ENCODE measurements at places on chromosomes 7 and 10.

DNA sequence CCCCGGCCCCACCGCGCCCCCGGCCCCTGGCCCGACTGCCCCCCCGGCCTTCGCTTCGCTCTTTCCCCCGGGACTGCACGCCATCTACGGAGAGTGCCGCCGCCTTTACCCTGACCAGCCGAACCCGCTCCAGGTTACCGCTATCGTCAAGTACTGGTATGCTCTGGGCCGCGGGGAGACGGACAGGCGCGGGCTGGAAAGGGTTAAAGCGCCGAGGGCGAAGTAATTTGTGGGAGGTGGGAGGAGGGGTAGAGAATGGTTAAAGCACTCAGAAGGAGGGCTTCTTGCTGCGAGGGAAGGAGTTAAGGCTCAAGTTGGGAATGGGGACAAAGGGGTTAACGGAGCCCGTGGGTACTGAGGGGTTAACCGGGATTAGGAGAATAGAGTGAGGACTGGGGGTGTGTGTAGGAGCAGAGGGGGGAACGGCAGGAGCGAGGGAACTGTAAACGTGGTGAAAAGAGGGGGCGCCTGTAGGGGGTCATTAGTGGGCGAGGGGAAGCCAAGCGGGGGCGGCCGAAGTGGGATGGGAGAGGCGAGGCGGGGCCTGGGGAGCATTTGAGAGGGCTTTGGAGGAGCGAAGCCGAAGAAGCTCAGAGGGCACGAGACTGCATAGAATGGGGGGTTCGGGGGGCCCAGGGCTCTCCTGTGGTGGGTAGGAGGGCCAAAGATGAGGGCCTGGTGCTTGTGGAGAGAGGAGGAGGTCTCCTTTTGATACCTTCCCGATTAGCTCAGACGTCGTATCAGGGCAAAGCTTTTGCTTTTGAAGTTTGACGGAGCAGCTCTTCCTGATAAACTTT is 605 bp downstream of the SUFU start:
- no peak for DNase-seq

- DNase-seq = no peak
Measured at GRCh38 chr7:142030294-142030693, 34.6 kb downstream of the MGAM start.

DNA sequence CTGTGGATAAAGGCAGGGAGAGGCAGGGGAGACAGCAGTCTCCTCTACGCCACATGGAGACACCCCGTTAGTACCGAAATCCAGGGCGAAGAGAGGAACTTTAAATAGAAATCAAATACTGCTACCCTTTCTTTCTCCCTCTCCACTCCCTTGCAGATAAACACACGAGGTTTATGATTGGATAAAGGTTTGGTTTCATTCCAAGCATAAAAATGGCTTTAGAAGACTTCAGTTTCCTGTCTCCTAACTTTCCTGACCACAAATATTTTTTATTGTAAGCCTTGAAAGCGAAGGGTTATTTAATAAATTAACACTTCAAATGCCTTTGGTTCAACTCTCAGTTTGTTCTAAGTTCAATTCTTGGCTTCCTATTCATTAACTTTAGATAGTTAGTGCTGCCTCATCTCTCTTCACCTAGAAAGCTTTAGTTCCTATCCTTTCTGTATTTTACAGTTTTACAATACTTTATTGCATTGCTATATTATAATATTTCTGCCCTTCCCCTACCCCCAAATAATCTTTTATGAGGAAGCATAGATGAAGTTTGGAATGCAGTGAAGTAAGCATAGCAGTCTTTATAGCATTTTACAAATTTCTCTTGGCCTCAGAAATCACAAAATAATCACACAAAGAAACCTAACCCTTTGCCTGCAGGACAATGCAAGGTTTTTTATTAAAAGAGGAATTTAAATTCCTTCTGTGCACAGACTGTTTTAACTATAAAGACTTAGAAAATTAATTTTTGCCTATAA is 31.5 kb upstream of the ARID5B start:
- no peak for DNase-seq

DNA sequence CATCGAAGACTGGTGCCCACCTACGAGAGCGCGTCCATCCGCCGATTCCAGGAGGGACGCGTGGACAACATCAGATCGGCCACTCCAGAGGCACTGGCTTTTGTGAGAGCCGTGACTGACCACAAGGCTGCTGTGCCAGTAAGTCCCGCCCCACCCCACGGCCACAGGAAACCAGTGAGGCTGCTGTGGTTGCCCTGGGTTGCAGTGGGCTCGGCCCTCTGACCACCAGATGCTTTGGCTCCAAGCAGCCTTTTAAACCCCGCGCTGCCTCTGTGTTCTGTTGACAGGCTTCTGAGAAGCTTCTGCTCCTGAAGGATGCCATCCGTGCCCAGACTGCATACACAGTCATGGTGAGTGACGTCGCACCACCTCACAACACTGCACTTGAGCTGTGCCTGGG is 24.4 kb upstream of the C10orf53 start:
- no peak for DNase-seq

GRCh38 chr10:64303566-64303965 is 782.4 kb downstream of the REEP3 start:
- no peak for DNase-seq

GRCh38 chr7:153297141-153297540 is 537.6 kb downstream of the ACTR3B start:
- DNase-seq = no peak

GRCh38 chr7:150444674-150445365 is 5.6 kb upstream of the GIMAP8 start:
- DNase-seq = no peak

DNA sequence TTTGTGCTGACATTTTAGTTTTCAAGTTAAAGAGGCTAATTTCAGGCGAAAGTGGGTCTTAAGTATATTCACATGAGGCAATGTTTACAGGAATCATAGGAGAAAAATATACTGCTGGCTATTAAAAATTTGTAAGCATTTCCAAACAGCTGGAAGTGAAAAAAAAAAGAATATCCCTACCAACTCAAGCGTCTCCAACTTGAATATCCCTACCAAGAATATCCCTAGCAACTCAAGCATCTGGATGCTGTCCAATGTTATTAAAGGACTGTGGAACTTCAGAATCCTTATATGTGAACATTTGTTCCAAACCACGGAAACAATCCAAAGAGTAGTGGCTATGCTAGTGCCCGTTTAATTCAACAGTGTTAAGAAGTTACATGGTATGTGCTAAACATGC is 1303.0 kb downstream of the GATA3 start:
- DNase-seq = no peak

GRCh38 chr7:18354108-18355085 is 141.2 kb upstream of the HDAC9 start:
- DNase-seq = no peak

DNA sequence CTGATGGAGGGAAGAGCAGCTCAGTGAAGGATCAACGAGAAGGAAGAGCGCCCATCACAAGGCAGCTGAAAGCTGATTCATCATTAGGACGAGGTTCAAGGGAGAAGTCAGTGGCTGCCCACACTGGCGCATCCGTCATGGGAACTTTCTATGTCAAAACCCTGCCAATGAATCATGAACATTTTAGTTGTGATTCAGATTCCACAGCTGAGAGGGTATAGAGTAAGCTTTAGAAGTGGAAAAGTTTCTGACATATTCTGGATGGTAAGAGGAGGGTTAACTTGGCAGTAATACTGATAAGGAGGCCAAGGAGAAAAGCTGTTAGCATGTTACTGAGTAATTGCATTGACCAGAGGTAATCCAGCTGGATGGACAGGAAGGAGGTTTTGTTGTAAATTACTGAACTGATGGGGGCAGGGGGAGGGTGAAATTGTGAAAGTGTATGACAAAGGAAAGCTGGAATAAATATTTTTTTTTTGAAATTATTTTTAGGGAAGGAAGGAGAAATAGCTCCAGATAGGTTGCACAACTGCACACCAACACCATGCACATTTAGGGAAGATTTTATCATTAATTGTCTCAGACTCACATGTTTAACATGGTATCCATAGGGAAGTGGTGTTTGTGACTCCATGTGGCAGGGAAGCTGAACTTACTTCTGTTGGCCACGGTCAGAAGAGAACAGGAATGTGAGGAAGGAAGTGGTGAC is 78.3 kb upstream of the NRP1 start:
- no peak for DNase-seq

DNA sequence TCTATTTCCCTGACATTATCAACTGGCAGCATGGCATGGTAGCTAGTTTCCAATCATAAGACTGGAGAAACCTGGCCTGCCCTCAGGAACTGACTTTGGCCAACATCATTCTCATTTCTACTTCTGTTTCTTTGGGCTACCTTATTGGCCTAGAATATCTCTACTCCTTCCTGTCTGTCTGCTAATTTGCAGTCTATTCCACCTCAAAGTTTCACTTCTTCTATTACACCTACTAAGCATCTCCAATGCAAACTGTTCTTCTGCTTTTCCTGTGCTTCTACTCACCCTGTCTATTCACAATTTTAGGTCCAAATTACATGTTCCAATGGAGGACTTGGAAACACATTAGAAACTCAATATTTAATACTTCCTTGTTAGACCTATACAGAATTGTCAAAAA is 65.6 kb downstream of the ZNF503 start:
- DNase-seq = no peak

DNA sequence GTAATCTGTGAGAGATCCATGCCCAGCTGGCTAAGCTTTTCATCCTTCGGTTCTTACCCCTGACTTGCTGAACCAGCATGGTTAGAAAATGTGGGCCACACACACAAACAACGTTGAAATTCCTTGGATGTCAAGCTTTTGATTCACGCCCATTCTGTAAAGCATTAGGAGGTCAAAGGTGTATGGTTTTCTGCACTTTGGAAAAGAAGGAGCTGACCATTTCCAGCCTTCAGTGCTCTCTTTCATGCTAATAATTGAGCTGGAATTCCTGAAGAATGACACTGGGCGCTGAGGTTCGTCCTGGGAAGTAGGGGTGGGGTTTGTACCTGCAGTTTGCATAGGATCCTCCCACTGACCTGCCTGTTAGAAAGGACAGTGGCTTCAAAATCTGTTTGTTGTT is 23.1 kb downstream of the KLF6 start:
- DNase-seq = no peak

DNA sequence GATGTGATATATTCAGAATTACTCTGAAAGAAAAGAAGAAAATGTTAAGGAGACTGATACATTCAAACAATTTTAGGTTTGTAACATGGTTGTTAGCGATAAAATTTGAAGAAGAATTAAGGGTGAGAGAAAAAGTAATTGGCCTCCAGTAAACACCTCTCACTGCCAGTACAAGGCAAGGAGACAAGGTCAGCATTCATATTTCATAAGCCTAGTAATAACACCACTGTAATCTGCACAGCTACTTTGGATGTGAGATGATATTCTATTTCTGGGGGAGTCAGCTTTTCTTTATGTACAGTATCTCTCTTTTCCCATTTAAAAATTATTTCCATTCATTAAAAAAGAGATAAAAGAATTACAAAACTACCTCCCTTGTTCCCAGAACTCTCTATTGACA is 621.1 kb downstream of the NRG3 start:
- no peak for DNase-seq

DNA sequence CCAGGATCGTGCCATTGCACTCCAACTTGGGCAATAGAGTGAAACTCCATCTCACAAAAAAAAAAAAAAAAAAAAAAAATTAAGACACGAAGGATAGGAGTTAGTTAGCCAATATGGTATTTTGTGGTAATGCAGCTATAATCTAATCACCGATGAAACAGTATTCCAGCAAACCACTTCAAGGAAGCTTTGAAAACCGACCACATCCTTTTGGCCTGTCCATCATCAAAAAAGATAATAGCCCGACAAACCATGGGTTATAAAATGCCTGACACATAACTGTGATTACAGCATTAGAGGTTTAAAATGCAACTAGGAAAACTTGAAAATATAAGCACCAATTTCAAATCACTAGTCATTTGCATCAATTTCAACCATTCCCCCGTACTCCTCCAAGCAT is 728.6 kb upstream of the C7orf33 start:
- no peak for DNase-seq

DNA sequence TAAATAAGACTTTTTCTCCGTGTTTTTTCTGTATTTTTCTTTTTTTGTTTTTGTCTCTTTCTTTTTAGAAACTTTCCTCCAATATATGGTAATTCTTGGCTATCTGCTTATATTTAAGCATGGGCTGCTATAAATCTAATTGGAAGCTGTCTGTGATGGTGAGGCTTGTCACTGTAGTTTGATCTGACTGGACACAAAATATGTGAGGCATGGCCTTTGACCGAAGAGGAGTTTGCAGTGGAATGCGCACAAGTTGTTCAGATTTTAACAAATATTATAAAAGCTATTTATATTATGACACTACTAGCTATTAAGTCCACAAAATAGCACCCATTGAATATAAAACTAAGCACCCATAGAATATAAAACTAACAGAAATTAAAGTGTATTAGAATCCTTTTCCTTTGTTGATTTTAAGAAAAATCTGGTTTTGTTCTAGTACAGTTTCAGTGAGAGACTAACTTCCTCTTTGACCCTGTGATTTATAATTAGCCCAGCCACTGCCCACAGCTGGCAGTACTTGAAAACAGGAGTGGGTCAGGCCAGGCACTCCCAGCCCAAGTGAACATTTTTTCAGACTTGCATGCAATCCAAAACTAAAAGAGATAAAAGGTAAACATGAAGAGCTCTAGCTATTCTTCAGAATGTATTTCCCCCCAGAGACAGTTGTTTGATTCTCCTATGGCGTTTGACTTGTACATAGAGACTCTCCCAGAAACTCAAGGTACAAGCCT is 69.9 kb upstream of the FGL2 start:
- DNase-seq = no peak

DNA sequence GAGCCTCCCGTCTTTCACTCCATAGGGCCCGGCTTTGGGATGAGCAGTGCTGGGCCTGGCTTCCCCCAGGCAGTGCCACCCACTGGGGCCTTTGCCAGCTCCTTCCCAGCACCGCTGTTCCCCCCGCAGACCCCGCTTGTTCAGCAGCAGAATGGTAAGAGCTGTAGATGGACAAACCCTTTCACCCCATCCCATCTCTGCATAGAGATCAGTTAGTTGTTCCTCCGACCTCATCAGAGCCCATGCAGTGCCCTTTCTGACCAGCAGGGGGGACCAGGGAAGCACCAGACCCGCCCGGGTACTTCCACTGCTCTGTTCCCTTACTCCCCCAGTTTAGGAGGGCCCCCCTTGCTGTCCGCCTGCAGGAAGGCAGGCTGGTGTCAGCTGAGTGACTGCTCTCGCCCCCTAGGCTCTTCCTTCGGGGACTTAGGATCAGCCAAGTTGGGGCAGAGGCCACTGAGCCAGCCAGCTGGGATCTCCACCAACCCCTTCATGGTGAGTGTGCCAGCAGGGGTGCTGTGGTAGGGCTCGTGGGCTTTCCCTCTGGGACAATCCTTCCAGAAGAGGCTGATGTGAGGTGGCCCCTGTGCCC is 9.8 kb downstream of the SAP25 start:
- DNase-seq = peak; percentile 22

DNA sequence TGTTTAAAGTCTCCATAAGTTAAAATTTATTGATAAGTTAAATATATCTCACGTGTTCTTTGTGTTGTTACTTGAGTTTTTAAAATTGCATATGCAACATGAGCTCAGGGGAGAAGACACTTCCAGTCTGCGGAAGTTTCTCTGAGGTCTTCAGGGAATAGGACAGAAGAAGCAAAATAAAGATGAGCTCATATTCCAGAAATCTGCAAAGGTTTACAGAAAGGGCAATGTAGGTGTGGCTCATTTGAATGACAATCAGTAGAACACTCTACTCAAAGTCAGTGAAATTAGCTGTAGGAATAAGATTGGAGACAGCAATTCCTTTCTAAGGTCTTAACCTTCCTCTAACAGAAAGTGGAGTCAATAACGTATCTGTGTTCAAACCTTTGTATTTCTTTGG is 53.7 kb downstream of the CACNA2D1 start:
- no peak for DNase-seq

GRCh38 chr7:143015084-143015483 is 11.8 kb downstream of the OR9A2 start:
- no peak for DNase-seq
